Nasal cavity respiratory epithelium epithelial cell of viscerocranial mucosa (primary cell): ENCODE measurements at places on chromosomes 3 and 15. TPM values are rescaled to one million over a fixed set of nuclear protein-coding genes. Genes with fewer than 3 reads are reported as not detected.

The SPG21 gene
- 78.9 and 117 TPM in 2 replicates for total RNA-seq

The DOCK3 gene
- under 0.01 and 0.36 TPM in 2 replicates for total RNA-seq

The OR5K2 gene
- not detected in 2 replicates for total RNA-seq

The VGLL3 gene
- 7.5 and 14.7 TPM in 2 replicates for total RNA-seq

The CD276 gene
- total RNA-seq, result 16.4 and 71.6 TPM in 2 replicates
